Regular cardiac myocyte (primary cell): ENCODE measurements at places on chromosomes 6 and 20. TPM values are rescaled to one million over a fixed set of nuclear protein-coding genes. Genes with fewer than 3 reads are reported as not detected.

The SMIM28 gene
- not detected in 2 replicates for total RNA-seq

The SLC22A2 gene
- total RNA-seq, result under 0.01 TPM in 1 of 2 replicates, not detected in the other

The SEMG1 gene
- total RNA-seq, result not detected in 2 replicates

The TSBP1 gene
- not detected in 2 replicates for total RNA-seq

The SLC22A16 gene
- under 0.01 TPM in 1 of 2 replicates, not detected in the other for total RNA-seq

The OR12D3 gene
- not detected in 2 replicates for total RNA-seq

The HCK gene
- not detected in 2 replicates for total RNA-seq

The WFDC10B gene
- total RNA-seq, result not detected in 2 replicates

The IL20RA gene
- under 0.01 and 0.28 TPM in 2 replicates for total RNA-seq

The PTCRA gene
- total RNA-seq, result 0.19 TPM in 1 of 2 replicates, not detected in the other

The ADNP gene
- 16.5 and 18.0 TPM in 2 replicates for total RNA-seq

The MTFR2 gene
- 0.85 and 6.5 TPM in 2 replicates for total RNA-seq
